NCI-H510A treated with DMSO at 0.1 percent for 48 hours (cell line): ENCODE measurements at places on chromosomes 16 and 17.

DNA sequence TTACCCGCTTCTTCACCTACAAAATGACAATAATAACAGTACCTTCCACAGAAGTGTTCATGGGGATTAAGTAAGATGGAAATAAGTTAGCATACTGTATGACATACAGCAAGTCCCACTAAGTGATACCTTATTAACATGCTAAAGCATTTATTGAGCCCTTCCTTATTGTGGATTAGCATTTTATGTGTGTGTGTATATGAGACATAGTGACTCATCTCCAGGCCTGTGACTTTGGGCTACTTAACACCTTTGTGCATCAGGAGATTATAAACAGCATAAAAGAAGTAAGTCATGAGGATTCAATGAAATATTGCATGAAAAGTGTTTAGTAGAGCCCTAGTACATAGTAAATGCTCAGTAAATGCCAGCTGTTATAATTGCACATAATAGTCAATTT is 52.9 kb downstream of the CA10 start:
- no peak for DNase-seq

DNA sequence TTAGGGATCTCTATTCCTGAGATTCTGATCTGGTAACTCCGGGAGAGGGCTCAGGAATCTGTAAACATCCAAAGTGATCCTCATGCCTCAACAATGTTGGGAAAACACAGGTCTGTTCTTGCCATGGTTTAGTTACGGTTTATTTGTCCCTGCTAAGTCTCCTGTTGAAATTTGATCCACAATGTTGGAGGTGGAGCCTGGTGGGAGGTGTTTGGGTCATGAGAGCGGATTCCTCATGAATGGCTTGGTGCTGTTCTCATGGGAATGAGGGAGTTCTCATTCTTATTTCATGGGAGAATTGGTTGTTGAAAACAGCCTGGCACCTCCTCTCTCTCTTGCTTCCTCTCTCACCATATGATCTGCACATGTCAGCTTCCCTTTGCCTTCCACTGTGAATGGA is 608.6 kb upstream of the GOT2 start:
- DNase-seq, result no peak

GRCh38 chr16:54342966-54343365 is 56.4 kb upstream of the IRX3 start:
- DNase-seq, result no peak

DNA sequence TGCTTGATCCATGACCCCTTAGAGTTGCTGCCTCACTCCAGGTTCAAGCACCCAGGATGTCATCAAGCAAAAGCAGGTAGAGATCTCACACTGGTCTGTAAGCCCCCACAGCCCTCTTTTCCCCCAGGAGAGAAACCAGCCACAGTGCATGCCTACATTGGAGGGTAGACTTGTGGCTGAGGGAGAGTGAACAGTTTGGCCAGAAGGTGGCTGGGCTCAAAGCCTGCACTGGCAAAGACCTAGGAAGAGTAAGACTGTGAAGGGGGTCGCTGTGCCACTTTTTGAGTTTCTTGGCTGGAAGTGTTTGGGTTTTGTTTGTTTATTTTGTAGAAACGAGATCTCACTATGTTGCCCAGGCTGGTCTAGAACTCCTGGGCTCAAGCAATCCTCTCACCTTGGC is 28.5 kb downstream of the HOXB1 start:
- DNase-seq, result no peak

GRCh38 chr17:68835071-68835470 is 120.1 kb downstream of the ABCA8 start:
- DNase-seq, result no peak

DNA sequence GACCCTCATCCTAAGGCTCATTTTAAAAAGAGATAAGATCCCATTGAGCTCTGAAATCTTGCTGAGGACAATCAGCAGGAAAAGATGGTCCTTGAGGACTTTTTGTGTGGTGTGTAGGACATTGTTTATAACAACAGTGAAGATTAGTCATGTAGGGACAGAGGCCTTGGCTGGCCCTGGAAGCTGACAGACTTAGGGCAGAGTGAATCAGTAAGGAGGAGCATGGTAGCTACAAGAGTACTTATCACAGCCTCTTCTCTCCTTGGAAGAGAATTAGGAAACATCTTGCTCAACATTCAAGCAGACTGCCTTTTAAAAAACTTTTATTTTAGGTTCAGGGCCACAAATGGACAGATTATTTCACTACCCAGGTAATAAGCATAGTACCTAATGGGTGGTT is 665.9 kb upstream of the SALL1 start:
- DNase-seq, result no peak

DNA sequence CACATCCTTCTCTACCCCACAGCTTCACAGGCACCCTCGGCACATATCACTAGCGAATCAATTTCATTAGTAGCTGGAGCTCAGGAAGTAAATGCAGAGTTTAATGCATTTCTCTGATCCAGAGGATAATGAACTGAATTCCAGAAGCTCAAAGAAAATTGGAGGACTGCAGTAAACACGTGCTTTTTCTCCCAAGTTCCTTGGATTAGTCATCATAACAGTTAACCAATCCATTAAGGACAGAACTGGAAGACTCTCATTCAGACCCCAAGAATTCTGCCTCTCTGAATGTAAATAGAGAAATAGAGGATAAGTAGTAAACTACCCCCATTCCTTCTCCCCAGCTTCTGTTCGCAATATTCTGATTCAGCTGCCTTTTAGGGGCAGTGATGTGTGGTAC is 40.7 kb downstream of the DUSP14 start:
- no peak for DNase-seq

DNA sequence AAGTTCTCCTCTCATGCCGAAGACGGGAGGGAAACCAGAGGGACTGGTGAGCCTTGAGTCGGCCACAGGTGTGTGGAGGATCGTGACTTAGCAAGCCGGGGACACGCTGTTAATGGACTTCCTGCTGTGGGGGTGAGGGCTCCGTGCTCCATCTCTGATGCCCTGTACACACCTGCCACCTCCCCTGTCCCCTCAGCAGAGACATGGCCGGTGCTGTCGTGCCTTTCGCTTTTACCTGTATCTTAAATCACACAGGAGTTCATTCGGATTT is 75.9 kb upstream of the ZNF750 start:
- no peak for DNase-seq

- no peak for DNase-seq
Observed at GRCh38 chr17:74241847-74242246, 28.5 kb downstream of the TTYH2 start.

GRCh38 chr17:28154214-28154613 is 111.7 kb downstream of the NLK start:
- DNase-seq, result no peak

DNA sequence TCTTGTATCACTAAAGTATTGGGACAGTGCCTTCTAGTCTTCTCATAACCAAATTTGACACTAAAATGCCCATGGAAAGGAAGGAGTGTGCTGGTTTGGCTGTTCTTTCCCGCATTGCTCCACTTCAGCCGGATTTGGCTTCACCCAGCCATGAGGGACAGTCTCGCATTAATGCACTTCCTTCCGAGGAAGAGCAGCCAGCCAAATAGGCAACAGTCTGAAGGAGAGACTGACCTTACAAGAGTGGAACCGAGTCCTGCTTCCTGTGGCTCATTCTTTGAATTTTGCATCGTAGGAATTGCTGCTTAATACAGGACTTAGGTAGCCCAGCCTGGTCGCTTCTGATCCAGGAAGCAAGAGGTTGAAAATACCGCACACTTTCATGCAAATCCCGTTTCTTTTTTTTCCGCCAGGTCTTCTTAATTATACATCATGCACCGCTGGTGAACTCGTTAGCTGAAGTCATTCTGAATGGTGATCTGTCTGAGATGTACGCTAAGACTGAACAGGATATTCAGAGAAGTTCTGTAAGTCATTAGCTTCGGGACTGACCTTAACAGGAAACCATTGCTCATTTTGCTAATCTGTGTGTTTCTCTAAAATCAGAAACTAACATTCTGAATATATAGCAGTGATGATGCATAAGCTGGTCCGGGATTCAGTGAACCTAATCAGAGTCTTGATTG is 38.2 kb downstream of the CLEC16A start:
- DNase-seq, result no peak

GRCh38 chr16:15032547-15033308 is 23.1 kb downstream of the NTAN1 start:
- no peak for DNase-seq

DNA sequence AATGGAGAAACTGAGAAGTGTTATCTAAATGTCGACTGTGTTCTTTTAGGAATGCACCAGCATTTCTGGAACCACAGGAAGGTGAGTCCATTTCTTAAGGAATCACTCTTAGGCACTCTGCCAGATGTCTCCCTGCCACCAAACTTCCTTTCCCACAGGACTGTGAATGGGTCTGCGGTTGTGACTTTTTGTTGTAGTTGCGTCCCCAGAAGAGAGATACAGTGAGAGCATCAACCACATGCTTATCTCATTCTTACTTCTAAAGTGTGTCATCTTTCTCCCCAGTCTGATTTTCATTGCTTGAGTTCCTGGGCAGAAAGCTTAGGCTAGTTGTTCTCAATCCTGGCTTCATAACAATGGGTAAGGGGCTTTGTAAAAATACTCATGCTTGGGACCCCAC is 13.4 kb downstream of the ITPRIPL2 start:
- no peak for DNase-seq

- no peak for DNase-seq
Observed at GRCh38 chr17:34827008-34827407, 134.3 kb downstream of the CCT6B start.

GRCh38 chr16:57178793-57179212 is 7.0 kb downstream of the PSME3IP1 start:
- no peak for DNase-seq

- peak; percentile 67 for DNase-seq
Observed at GRCh38 chr16:63983401-63983800, 1138.5 kb downstream of the CDH11 start.

GRCh38 chr17:77356109-77356689 is 215.4 kb downstream of the SEC14L1 start:
- DNase-seq, result no peak

- DNase-seq, result no peak
Observed at GRCh38 chr17:1951920-1952319, 73.2 kb downstream of the RTN4RL1 start.

GRCh38 chr17:48246612-48247011 is 139.0 kb downstream of the SNX11 start:
- no peak for DNase-seq

- DNase-seq, result peak; percentile 77
Observed at GRCh38 chr17:40980596-40980995, 3.5 kb downstream of the KRT40 start.

- DNase-seq, result no peak
Observed at GRCh38 chr17:66963909-66964771, at the start of gene CACNG4. Gene CACNG4, plus strand, starts transcription at chr17:66964707. Its CDS starts 205 bp downstream, at chr17:66964912.

GRCh38 chr17:348692-349425 is 3.7 kb downstream of the RPH3AL start:
- no peak for DNase-seq

- peak; percentile 82 for DNase-seq
Observed at GRCh38 chr16:27169511-27170071, 33.7 kb upstream of the KDM8 start.

GRCh38 chr16:77833921-77834634 is 45.7 kb downstream of the VAT1L start:
- DNase-seq, result no peak
